ENCODE measurements at places on chromosomes 6 and 20.

- DNase-seq, result no peak
These were observed 99.8 kb downstream of the SMOC2 start for GRCh38 chr6:168540713-168541291.

DNA sequence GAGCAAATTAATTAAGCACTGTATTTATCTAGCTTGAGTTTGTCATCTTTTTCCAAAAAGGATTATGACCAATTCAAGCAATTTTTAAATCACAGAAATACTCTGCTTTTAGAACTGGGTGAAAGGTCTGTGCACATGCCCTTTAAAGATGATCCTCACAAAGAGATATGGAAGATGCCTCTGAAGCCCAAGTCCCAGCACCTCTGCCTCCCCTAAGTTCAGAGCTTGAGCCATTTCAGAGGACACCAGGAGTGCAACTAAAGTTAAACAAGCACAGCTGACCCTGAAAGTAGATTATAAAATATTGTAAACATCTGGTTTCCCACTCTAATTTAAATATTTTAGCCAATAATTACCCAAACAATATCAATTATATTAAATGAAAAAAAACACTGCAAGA lies 139.5 kb upstream of the BEND6 start:
- no peak for DNase-seq

- no peak for DNase-seq
These were observed 2.2 kb upstream of the PPDPF start for GRCh38 chr20:63518351-63518861.

GRCh38 chr6:77292564-77293546 lies 170.4 kb downstream of the HTR1B start:
- no peak for DNase-seq

DNA sequence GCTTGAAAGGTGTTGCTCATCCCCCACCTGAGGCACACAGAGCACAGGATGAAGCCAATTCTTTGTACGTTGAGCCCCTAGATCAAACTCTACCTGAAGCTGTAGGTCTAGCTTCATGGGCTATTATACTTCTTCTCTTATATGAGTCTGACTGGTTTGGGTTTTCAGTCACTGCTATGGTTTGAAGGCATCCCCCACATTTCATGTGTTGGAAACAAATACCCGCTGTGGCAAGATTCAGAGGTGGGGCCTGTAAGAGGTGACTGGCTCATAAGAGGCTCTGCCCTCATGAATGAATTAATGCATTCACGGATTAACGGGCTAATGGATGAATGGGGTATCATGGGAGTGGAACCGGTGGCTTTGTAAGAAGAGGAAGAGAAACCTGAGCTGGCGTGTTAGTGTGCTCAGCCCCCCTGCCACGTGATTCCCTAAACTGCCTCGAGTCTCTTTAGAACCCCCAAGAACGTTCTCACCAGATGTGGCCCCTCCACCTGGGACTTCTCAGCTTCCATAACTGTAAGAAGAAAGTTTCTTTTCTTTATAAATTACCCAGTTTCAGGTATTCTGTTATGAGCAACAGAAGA lies 39.2 kb downstream of the PREX1 start:
- no peak for DNase-seq

- no peak for DNase-seq
These were observed 177.0 kb upstream of the KCNG1 start for GRCh38 chr20:51199920-51200319.

DNA sequence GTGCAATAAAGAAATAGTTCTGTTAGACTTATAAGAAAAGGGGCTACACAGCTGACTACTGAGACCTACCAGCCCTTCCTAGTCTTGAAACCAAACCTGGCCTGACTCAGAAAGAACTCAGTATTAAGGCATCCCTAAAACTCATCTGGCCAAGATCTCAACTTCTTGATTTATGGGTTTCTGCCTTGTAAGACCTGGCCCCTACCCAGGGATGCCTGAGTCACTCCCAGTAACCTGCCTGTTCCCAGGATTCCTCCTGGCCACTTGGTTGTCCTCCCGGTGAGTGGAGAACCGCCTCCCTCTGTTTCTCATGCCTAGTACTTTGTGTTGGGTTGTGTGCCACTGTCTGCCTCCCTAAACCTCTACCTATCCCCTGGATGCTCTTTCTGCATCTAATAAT lies 189.4 kb upstream of the PREP start:
- DNase-seq, result no peak

- DNase-seq, result no peak
These were observed 2.7 kb downstream of the CST9L start for GRCh38 chr20:23565503-23566045.

- DNase-seq, result no peak
These were observed 56.6 kb downstream of the SNX14 start for GRCh38 chr6:85537055-85537494.

- DNase-seq, result no peak
These were observed 40.3 kb upstream of the TENT5A start for GRCh38 chr6:81792826-81793225.

- DNase-seq, result no peak
These were observed 1.1 kb upstream of the TRAM2 start for GRCh38 chr6:52577778-52578463.

- DNase-seq, result no peak
These were observed 1.1 kb upstream of the BNIP5 start for GRCh38 chr6:36337814-36338213.

- DNase-seq, result no peak
These were observed 22.4 kb upstream of the TASP1 start for GRCh38 chr20:13661070-13661685.

DNA sequence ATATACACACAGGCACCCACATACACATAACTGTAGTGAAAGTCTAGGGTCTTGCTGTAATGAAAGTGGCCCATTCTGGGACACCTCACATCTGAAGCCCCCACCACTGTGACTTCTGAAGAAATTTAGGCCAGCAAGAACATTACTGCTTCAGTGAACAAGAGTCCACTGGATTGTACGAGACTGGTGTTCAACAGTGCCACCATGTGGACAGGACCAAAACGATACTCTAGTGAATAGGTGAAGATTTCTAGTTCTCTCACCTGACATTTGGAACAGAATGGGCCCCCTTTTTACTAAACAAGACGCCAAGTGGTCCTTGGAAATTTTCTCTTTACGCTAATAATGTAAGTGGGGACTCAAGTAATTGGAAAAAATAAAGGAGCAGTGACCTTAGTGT lies 156.9 kb downstream of the MAFB start:
- no peak for DNase-seq

DNA sequence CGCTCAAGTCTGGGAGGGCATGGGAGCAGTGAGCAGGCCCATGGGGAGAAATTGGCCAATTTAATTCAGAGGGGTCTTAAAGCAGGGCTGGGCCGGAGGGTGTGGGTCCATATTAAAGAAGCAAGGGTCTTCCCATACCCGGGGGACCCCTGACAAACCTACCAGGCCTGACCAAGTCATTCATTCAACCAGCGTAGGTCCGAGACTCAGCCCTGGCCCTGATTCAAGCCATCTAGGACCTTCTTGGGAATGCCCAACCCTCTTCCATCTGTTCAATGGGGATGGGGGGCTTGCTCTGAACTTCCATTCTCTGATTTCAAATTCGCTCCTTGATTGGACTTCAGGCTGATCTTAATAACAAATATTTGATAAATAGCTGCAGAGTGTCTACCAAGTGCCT lies 7.3 kb downstream of the ADIG start:
- no peak for DNase-seq

DNA sequence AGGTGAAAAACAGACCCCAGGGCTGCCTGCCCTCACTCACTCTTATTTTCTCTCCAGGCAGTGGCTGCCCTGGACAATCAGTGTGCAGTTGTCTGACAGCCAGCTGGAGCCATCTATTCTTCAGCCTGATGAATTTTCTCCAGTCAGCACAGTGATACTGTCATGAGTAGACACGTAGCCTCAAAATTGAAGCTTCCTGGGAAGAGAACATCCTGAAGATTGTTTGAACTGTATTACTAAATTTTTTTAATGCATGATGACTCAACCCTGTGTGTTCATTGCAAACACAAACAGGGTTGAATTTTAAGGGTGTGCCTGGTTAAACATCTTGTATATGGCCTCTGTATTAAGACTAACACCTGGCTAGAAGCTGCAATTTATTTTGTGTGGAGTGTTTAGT lies 49.8 kb upstream of the STXBP5 start:
- peak; percentile 64 for DNase-seq

- DNase-seq, result peak; percentile 36
These were observed 80.3 kb upstream of the HTR1E start for GRCh38 chr6:86856937-86857563.

GRCh38 chr6:87698547-87699006 lies 3.5 kb downstream of the AKIRIN2 start:
- DNase-seq, result no peak

DNA sequence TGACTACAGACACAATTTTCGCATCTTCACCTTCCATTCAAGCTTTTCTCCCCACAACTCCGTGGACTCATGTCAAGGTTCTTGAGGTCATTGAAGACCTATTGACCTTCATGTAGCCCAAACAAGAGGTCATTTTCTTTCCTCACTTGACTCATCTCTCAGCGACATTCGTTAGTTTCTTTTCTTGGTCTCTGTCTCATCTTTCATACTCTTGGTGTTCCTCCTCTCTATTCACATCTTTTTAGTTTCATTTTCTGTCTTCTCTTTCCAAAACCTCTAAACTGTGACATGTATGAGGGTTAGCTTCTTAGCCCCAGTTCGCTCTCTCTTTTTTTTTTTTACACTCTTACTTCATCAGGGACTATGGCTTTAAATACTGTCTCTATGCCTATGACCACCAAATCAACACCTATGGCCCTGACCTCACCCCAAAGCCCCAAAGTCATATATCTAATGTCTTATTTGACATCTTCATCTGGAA lies 128.6 kb upstream of the BACH2 start:
- DNase-seq, result no peak

DNA sequence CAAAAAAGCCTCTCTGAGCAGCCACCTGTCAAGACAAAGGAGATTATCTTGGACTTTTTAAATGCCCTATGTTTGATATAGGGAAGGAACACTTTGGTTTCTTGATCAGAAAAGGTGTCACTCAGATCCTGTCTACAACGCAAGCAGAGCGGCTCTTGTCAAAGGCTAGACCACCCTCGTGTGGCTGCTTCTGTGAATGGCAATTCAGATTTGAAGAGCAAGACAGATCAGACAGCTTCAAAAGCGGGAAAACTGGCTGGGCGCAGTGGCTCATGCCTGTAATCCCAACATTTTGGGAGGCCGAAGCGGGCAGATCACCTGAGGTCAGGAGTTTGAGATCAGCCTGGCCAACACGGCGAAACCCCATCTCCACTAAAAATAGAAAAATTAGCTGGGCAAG lies 10.1 kb upstream of the NXT1 start:
- peak; percentile 42 for DNase-seq

DNA sequence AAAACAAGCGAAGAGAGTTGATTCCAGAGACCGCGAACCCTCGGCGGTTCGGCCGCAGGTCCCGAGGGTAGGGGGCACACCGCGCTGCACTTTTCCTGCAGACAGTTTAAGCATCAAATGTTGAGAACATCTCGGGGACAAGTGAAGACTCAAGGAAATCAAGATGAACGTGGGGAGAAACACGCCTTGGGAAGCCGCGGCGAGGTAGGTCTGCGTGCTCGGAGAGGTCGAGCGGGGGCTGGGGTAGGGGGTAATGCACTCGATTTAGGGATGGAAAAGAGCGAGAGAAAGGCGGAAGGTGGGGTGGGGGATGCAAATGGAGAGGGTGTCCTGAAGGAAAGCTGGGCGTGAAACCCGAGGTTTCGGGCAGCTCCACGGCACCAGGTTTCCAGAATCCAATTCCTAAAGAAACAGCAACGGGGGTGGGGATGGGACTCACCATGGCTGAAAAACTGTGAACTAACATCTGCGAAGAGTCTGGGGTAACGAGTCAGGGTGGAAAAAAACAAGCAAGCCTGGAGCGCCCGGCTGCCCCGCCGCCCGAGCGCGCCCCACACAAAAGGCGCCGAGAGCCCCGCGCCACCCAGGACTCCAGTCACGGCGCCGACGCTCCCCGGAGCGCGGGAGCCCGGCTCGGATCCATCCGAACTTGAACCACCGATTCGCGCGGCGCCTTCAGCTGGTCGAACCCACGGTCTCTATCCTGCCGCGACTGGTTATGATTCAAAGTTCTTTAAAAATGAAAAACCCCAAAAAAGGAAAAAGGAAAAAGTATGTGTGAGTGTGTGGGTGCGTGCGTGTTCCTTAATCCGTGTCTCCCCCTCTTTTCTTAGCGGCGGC lies 3.5 kb downstream of the TFAP2A start:
- no peak for DNase-seq

- DNase-seq, result no peak
These were observed 34.8 kb upstream of the CD83 start for GRCh38 chr6:14082771-14083170.

DNA sequence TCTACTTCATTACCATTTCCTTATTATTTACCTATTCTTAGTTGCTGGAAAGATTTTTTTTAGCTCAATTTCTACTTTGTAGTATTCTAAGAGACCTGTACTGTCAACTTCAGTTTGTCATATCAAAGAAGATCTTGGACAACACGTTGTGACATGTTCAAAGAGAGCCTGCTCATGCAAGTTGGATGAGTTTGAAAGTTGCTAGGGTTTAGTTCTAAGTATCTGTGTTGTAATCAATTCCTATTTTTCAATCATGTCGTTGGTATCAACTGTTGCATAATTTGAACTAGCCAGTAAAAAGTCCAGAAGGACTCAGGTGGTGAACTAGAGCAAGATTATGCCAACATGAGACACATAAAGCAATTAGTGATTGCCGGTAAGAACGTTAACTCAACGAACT lies 30.2 kb downstream of the PKIB start:
- no peak for DNase-seq

DNA sequence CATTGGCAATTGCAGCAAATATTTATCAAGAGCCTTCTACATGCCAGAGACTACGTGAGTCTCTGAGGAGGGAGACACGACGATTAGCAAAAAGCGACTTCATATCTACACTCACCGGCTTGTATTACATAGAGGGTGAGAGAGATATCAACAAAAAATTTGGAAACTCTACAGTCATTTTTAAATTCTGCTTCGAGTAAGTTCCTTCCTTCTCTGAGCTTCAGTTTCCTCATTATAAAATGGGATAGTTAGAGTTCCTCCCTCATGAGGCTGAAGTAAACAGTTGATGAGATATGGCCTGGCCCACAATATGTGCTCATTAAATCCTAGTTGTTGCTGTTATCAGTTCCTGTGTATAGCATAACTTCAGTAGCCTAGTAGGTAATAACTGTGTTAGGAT lies 64.1 kb upstream of the SIRPA start:
- no peak for DNase-seq

DNA sequence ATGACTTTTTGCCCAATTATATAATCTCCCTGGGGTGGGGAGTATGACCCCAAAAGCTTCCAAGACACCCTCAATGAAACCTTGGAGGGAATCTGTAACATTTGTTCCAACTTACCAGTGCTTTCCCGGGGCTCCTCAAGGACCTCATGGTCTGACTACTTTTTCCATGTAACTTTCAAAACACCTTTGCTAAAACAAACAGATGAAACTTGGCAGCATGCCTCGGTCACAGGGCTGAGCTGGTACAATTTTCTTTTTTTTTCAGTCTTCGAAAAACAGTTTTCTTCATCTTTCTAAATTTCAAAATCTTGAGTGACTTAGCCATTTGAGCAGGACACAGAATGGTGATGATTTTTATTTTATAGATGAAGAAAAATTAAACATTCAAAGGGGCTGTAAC lies 241.2 kb downstream of the BMP7 start:
- no peak for DNase-seq

- no peak for DNase-seq
These were observed 20.7 kb downstream of the ABHD12 start for GRCh38 chr20:25369971-25370370.
